Activated T-cell treated with anti-CD3 and anti-CD28 coated beads, Interleukin-2, amount 50 U/mL, for 1 hour (primary cell): ENCODE measurements at places on chromosomes 7 and 10.

DNA sequence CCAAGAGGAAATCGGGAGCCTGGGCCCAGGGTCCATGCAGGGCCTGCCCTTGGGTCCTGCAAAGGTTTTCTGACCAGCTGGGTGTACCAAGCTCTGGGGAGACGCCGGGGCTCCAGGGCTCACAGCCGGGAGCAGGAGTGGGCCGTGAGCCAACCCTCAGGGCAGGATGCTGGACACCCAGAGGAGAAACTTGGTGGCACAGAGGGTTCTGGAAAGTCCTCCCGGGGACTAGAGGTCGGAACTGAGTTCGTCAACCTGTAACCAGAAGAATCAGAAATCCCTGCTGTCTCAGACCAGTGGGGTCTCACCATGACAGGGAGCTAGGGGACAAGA lies 29.2 kb upstream of the PPP2R2D start:
- no peak for DNase-seq

DNA sequence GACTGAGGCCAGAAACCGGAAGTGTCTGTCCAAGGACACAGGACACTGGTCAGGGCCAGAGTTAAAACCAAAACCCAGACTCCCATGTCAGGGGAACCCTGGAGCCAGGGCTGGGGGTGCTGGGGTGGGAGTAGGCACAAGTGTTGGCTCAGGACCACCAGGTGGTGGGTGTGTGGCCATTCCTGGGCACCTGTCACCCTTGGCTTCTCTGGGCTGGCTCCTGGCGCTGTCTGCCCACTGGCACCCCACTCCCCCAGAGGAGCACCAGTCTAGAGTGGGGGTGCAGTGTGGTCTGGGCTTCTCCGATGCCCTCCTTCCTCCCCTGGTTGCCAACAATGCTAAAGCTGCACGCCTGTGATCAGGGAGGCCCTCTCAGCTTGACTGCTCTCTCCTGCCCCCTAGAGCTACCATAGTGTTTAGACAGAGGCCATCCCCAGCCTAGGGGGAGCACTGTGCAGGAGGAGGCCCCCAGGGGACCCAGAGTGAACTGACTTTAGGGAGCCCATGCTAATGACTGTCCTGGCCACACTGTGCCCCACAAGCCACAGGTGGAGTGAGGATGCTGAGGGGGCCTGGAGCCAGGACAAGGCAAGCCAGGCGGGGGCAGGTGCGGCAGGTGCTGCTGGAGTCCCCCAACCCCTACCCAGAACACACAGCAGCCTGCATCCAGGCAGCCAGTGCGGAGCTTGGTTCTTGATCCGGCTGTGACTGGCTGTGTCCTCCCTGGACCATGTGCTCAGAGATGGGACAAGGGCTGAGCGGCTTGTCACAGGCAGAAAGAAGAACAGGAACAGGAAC lies 11.0 kb downstream of the RASGEF1A start:
- DNase-seq, result no peak

DNA sequence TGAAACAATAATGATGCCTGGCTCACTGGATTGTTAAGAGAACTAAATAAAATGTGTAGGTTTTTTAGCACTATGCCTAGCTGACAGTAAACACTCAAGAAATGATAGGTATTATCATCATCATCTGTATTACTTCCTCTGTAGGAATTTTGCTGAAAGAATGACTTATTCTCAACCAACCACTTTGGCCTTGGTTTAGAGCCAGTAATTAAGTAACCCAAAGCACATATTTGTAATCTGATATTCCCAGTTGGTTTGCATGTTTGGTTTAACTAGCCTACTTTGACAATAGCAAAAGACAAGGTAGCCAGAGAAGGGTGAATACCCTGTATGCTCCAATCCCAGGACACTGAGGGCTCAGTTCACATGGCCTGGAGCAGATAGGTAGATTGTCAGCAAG lies 34.4 kb downstream of the BCAP29 start:
- DNase-seq, result no peak

GRCh38 chr7:1187127-1187526 lies 27.1 kb upstream of the ZFAND2A start:
- no peak for DNase-seq

- DNase-seq, result no peak
These were observed 74.0 kb upstream of the ITGB1 start for GRCh38 chr10:33031815-33032653.

DNA sequence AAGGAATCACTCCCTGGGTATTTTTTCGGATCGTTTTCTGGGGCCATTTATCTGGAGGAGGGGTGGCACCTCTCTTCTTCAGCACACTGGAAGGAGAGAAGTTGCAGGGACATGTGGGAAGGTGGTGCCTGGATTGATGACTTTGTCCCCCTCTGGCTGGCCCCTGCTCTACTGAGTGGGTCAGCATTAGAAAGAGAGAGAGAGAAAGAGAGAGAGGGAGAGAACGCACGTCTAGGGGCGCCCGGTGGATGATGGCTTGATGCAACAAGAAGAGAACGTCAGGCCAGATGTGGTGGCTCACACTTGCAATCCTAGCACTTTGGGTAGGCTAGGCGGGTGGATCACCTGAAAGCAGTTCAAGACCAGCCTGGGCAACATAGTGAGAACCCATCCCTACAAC lies 5.5 kb upstream of the MUC12 start:
- DNase-seq, result no peak

DNA sequence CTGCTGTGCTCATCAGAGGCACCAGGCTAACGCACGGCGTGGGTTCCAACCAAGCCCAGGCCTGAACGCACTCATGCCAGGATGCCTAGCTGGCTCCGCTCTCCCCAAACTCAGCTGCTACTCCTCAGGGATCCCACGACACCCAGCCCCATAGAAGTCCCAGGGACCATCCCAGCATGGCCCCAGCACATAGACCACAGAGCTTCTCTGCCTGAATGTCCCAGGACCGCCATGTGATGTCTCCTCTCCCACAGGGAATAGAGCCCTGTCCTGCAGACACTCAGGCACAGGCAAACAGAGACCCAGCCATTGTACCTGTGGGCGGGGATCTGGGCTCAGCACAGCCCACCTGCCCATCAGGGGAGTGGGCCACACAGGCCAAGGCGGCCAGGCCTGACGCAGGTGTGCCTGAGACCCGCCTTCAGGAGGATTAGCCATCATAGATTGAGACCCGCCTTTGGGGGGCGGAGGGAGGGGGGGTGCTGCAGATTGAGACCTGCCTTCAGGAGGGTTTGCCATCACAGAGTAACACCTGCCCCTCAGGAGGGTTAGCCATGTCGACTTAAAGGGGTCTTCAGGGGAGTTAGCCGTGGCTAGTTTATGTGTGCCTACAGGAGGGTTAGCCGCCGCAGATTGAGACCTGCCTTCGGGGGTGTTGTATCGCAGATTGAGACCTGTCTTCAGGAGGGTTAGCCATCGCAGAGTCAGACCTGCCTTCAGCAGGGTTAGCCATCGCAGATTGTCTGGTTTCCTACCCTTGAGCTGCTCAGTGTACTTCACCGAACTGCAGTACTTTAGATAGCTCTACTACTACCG lies 29.0 kb downstream of the RASGEF1A start:
- peak; percentile 6 for DNase-seq

- no peak for DNase-seq
These were observed 98.2 kb downstream of the FAM204A start for GRCh38 chr10:118243907-118244306.

DNA sequence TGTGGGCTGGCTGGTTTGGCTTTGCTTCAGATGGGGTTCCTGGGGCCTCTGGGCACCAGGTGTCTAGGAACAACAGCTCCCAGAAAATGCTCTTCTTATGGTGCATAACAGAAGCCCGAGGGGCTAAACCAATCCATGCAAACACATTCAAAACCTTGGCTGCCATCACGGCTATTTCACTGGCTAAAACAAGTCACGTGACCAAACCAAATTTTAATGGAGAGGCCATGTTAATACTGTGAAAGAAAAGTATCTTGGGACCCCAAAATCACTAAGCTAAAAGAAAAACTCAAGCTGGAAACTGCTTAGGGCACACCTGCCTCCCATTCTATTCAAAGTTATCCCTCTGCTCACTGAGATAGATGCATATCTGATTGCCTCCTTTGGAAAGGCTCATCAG lies 19.1 kb upstream of the KCNK18 start:
- DNase-seq, result no peak
